ENCODE measurements at places on chromosomes 6 and 20.
A peak's percentile ranks its signal among the peaks of the same experiment; 100 is the strongest.

DNA sequence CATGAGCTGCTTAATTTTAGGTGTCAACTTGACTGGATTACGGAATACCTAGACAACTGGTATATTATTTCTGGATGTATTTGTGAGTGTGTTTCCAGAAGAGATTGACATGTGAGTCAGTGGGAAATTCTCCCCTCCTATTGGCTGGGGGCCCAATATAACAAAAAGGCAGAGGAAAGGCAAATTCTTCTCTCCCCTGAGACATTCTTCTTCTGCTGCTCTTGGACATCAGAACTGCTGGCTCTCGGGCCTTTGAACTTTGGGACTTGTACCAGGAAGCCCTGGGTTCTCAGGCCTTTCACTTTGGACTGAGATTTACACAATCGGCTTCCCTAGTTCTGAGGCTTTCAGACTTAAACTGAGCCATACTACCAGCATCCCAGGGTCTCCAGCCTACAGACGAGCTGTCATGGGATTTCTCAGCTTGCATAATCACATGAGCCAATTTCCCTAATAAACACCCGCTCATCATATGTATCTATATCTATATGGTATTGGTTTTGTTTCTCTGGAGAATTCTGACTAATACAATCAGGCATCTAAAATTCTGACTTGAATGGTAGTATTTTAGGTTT is 7.6 kb upstream of the BTN3A3 start:
- no peak for DNase-seq

DNA sequence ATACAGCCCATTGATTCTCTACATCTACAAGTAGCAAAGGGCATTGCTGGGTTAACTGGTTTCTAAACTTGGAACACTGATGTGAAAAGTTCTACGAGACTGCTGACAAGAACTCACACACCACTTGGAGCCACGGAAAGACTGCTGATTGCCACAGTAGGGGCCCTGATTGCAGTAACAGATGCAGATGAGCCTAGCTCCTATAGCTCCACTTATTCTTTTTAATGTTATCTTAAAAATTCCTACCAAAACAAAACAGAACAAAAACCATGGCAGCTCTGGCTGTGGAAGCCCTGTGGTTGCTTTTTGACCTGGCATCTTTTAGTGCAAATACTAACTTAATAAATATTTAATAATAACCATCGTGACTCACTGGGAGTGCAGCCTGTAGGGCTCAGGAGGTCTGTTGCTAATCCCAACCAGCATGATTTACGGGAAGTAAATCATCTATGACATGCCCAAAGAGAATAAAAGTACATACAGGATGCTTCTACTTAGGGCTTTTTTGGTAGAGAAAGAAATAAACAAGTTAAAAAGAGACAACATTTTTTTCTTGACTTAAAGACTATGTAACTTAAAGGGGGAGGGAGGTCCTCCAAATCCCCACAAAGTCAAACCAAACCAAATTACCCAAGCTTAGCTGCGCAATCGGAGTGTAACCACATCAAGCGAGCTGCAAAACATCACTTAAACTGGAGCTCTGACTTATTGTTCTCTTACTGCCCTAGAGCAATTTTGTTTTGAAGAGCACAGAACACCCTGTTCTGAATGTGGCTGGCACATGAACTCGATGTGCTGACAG is 87.2 kb downstream of the FKBP5 start:
- peak; percentile 35 for DNase-seq

- no peak for DNase-seq
Measured at GRCh38 chr20:63222541-63222940, 6.6 kb upstream of the YTHDF1 start.

GRCh38 chr6:130381459-130382380 is 15.9 kb downstream of the TMEM200A start:
- no peak for DNase-seq

DNA sequence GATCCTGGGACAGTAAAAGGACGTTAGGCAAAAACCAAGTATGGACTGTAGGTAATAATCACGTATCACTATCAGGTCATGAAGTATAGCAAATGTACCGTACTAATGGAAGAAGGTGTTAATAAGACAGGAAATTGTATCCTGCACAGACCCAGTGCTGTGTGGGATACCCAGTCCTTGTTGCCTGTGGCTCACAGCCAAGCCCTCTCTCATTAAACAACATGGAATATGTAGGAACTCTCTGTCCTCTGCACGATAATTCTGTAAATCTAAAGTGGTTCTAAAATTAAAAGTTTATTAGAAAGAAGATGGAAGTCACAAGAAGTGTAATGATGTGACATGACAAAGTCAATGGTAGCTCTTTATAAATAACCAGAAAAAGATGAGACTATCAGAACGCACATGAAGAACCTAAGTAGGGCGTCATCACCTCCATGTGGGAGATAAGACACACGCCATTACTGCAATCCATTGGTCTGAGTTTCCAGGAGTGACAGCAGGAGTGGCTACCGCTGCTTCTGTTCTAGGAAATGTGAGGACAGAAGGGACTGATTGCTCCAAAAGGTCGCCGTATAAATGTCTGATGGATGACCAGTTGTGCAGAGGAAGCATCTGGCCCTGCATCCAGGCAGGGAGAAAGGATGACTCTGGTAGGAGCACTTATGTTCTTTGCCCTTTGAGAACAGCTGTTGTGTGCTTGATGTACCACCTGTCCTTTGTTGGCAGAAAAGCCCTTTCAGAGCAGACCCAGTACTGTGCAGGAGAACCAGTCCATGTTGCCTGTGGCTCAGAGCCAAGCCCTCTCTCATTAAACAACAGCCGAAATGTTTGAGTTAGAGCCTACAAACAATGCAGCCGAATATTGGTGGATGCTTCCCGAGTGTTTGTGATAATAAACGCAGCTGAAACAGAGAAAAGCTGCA is 125.6 kb downstream of the FIG4 start:
- no peak for DNase-seq

DNA sequence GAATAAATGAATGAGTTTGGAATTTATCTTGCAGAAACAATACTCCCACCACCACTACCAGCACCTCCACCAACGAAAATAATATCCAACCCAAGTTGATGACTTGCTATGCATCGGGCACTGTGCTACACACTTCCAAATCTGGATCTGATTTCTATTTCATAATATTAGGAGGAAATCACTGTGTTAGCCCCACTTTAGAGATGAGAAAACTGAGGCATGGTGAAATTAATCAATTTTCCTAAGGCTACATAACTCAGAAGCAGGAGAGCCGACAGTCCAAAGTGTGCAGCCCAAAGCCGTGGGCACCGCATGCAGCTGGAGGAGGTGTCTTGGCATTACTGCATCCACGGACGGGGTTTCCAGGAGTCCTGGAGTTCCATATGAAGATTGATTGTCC is 17.6 kb downstream of the TCF15 start:
- no peak for DNase-seq

DNA sequence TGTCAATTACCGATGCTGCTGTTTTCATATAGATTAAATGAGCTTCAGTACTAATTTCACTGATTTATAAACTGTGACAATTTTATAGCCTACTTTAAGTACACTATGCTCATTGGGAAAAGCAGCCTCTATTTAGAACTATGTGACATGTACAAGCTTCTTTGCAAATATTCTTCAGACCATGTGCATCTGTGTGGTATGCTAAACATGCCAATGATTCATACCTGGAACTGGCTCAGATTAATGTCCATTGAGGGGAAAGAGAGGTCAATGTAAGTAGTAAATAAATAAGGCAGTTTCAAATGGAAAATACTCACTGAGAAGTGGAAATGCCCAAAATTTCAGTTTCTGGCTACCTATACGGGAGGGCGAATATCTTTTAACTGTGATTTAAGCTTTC is 777.7 kb downstream of the C6orf118 start:
- no peak for DNase-seq

- DNase-seq, result no peak
Measured at GRCh38 chr6:154513601-154514320, 3.3 kb upstream of the CNKSR3 start.

DNA sequence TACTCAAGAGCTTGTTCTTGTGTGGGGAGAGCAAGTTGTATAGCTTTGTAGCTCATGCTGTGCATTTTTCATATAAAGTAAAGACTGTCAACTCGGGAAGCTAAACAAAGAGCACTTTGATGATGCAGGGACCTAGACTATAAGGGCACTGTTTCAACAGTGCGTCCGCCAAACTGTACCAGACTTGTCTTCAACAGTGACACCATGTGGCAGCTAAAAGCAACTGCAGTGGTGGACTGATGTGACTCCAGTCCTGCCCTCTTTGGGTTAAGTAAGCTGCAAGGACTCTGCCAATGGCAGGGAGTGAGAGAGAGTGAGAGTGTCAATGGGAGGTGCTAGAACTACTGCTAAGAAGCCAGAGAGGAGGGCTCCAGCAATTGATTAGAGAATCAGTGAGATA is 48.1 kb upstream of the MC3R start:
- DNase-seq, result no peak

DNA sequence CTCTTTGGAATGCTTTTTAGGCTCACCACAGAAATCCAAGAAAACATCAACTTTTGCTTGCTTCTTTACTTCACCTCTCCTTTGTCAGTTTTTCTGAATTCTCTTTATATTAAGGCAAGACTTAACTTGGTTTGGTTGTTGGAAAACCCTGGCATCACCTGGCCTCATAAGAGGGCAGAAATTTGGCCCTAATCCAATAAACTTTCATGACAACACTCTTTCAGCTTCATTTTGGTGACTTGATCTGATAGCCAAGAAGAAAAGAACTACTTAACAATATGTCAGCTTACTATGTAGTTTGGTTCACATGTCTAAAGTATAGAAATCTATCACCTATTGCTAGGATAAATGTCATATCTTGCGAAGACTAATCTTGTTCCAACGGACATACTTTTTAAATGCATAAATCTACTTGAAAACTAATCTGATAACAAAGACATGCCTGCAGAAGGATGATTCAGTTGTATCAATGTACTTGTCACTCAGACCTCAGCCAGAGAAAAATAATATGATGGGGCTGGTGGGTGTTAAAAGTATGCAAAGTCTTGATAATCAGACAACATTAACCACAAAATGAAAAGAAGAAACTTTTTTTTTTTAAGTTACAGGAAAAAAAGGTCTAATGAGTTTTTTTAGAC is 19.3 kb upstream of the HBS1L start:
- DNase-seq, result no peak

DNA sequence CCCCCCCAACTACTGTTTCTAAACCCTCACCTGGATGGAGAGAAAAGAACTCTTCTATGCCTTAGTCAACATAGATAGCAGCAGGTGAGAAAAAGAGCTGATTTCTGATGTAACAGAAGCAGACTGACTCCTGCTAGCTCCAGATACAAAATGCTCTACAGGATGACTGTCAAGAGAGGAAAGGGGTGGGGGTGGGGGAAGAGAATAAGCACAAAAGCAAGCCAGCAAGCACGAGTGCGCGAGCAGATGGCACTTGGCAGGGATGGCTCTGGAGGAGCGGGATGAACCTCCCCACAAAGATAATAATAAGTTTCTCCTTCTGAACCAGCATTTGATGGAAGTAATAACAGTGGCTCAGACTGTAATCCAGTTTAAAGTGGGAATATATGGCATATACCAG is 45.6 kb upstream of the SPDEF start:
- DNase-seq, result no peak

DNA sequence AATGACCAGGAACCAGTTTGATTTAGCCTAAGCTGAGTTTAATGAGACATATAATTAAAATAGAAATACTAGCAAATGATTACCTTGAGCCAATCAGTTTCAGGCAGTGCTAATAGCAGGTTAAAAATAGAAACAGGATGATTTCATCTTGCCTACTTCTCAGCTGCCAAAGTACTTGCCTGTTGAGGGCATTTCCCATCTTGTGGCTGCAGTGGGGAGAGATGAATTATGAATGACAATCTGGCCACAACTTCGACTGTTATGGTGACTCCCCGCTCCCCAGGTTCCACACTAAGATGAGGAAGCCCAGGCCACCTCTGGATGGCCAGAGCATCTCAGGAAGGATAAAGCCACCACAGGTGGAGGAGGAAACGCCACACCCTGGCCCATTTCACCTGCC is 31.3 kb downstream of the MBOAT1 start:
- DNase-seq, result no peak

GRCh38 chr20:9160331-9160730 is 91.4 kb downstream of the PLCB4 start:
- no peak for DNase-seq

DNA sequence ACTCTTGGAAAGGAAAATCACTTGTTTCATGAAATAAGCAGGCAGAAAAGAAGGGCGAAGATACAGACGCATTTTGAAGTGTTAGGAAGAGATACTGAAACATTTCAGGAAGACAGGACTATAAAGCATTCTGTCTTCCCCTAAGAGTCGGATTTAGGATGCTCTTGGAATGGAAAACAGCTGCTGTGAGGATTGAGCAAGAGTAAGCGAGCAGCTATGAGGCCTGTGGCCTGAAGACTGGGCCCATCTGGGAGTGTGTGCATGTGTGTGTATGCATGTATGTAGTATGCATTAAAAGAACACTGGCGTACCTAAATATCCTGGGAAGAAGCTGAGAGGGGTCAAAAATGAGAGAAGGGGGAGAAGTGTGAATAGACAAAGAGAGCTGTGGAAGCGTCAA is 83.6 kb downstream of the SIM1 start:
- no peak for DNase-seq

Data from stimulated activated CD8-positive, alpha-beta memory T cell treated with anti-CD3 and anti-CD28 coated beads, Interleukin-4, amount 100 ng/mL, for 4 hours (primary cell).